ENCODE measurements at places on chromosomes 7 and 10.

- no peak for DNase-seq
Measured at GRCh38 chr10:104613406-104613805, 27.7 kb upstream of the SORCS3 start.

GRCh38 chr7:152076324-152076821, 50.9 kb downstream of the GALNT11 start:
- DNase-seq = peak; percentile 75

DNA sequence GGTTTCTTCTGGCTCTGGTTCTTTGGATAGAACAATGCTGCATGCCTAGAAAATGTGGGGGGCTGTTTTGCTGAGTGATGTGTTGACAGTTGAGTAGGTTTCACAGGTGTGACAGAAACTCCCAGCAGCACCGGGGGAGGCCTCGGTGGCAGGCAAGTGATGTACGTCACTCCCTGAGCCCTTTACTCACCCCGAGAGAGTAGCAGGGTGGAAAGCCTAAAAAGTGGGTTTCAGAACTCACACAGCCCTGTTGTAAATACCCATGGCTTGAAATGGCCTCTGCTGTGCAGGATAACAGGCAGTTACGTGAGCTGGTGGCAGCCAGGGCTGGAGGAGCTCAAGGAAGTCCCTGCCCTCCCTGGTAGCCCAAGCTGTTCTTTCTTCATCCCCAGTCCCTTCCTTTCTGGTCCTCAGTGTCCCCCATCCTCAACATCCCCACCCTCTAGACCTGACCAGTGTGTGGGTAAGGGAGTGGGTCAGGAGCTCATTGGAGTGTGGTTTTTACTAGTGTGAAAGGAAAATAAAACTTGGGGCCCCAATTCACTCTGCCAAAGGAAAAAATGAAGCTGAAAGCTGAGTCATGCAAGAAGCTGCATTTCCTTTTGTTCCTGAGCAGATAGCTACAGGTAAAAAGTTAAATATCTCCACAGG, 258.1 kb downstream of the STK31 start:
- no peak for DNase-seq

GRCh38 chr10:11295492-11295891, 277.8 kb downstream of the CELF2 start:
- DNase-seq = no peak

GRCh38 chr7:92841192-92841591, 4.8 kb upstream of the CDK6 start:
- no peak for DNase-seq

DNA sequence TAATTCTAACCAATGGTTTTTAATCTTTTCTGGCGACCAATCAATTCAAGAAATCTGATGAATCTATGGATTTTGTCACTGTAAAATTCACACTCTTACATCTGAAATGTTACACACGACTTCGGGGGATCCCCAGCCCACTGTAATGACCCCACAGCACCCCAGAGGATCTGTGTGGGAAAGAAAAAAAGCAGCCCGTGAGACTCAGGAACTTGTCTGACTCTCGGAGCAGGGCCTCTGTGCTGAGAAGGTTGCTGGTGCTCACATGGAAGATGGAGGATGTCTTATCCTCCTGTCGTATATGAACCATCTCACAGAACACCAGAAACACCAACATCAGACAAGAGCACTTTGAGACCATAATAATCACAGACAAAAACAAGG, 228.4 kb upstream of the INHBA start:
- no peak for DNase-seq

Data from ACHN (cell line).